Forelimb muscle (tissue), 1 donor: ENCODE measurements at places on chromosomes 4 and X. TPM values are rescaled to one million over a fixed set of nuclear protein-coding genes. Genes with fewer than 3 reads are reported as not detected.
A peak's percentile ranks its signal among the peaks of the same experiment; 100 is the strongest.

ING2 gene
- polyA plus RNA-seq: 14.2 TPM

TCP11X2 gene
- polyA plus RNA-seq: not detected

PSAPL1 gene
- polyA plus RNA-seq: not detected

TENM3 gene
- 15.3 TPM for polyA plus RNA-seq

BANK1 gene
- polyA plus RNA-seq: 0.43 TPM

HELT gene
- not detected for polyA plus RNA-seq

GDPD2 gene
- polyA plus RNA-seq: 0.56 TPM

DNA sequence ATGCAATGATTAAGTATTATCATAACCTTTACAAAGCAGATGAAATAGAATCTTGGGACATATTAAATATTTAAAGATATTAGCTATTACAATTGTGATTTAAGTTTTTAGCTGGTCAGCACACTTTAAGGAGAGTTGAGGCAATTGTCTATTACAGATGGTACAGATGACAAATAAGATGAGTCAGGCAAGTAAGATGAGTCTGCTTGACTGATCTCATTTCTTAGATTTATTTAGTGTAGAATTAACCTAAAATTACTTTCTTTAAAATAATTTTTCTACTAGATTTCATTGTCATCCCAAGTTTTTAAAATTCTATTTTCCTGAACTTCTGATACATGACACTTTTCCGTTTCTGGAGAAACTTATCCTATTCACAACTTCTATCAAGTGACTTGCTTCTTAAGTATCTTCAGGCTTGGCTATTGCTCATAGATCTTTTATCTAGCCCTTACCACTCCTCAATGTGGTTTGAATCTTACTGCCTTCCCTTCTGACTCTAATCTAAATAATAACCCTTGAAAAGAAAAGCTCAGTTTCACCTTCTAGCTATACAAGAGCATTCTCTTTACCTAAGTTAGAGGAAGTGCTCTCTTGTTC, 32.9 kb downstream of the CXCL1 start:
- DNase-seq: no peak

DNA sequence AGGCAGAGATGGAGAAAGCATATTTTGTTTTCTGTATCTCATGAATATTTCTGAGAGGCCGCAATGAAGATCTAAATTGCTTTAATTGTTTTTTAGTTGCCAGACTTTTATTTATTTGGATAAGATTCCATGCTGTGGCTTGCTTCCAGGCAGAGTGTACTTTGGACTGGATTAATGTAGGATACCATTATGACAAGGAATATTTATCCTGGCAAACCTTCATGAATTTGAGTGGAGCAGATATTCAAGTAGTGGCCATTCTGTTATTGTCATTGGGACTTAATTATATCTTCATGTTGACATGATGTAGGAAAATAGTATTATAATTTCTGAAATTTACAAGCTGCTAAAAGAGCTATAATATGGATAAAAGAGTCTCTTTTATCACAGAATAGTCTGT, 182.9 kb downstream of the C4orf33 start:
- DNase-seq: no peak

DNA sequence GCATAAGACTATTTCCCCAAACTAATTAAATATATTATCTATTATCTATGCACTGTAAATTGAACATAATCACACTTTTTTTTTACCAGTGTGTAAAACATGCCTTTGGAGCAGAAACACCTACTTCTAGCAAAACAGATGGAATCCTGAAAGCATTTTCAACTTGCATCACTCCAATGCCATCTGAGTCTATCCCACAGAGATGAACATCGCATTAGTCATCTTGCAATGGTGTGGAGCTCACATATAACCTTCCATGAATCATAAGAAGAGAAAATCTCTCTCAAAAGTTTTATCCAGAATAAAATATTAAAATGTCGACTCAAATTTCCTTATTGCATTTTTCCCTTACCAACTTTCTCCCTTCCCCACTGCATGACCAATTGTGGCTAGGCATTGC, 406.7 kb upstream of the ACTRT1 start:
- no peak for DNase-seq

DNA sequence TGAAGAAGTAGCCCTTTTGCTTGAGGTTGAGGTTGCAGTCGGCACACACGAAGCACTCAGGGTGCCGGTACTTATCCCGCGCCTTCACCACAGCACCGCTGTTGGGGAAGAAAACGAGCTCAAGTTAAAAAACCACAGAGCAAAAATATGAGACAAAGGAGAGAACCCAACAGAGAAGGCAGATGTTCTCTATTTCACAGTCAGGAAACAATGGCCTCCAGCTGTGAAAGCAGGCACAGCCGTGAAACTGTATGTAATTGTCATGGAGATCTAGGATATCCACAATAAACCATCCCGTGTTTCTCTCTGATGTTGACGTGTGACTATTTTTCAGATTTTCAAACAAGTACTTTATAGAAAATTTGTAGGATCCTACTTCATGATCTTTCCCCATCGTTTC, 30.9 kb upstream of the CCDC110 start:
- no peak for DNase-seq

GRCh38 chrX:121987163-121987562, 939.8 kb downstream of the GLUD2 start:
- no peak for DNase-seq

DNA sequence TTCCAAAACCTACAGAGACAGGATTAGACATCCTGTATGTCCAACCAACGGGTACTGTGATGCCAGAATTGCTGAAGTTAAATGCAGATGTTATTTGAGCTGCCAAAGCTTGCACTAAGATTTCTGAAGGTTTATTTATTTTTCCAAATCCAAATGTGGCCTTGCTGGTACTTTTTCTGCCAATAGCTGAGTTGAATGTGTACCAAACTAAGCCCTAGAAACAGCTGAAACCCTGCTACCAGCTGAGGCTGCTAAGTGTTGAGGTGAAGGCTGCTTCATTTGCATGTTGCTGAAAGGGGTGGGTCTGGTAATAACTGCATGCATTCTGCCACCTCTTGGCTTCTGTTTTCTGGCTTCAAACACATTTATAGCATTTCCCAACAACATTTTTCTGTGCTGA, 366.5 kb downstream of the FAT4 start:
- DNase-seq: no peak

DNA sequence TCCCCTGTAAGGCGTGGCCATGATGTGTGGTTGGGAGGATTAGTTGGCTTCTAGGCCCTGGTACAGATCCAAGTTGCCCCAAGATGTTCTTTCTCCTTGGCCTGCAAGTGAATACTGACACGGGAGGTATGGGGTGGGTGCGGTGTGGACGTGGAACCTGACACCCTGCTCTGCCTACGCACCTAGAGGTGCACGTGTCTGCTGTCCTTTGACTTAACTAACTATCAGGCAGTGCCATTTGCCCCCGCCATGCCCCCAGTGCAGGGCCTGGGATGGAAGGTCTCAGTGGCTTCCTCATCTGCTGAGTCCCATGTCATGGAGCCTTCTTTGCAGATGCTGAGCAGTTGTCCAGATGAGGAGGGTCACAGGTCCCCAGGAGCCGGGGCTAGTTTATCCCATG, 90.8 kb downstream of the PSAPL1 start:
- DNase-seq: no peak

- peak; percentile 8 for DNase-seq
These were observed 642.3 kb upstream of the BOD1L1 start for GRCh38 chr4:14269824-14270223.

GRCh38 chr4:83436680-83437079, 18.9 kb downstream of the HELQ start:
- DNase-seq: no peak

GRCh38 chr4:56976283-56976836, 1.0 kb downstream of the NOA1 start:
- DNase-seq: no peak

GRCh38 chr4:181870326-181870725, 372.9 kb upstream of the TENM3 start:
- DNase-seq: no peak

DNA sequence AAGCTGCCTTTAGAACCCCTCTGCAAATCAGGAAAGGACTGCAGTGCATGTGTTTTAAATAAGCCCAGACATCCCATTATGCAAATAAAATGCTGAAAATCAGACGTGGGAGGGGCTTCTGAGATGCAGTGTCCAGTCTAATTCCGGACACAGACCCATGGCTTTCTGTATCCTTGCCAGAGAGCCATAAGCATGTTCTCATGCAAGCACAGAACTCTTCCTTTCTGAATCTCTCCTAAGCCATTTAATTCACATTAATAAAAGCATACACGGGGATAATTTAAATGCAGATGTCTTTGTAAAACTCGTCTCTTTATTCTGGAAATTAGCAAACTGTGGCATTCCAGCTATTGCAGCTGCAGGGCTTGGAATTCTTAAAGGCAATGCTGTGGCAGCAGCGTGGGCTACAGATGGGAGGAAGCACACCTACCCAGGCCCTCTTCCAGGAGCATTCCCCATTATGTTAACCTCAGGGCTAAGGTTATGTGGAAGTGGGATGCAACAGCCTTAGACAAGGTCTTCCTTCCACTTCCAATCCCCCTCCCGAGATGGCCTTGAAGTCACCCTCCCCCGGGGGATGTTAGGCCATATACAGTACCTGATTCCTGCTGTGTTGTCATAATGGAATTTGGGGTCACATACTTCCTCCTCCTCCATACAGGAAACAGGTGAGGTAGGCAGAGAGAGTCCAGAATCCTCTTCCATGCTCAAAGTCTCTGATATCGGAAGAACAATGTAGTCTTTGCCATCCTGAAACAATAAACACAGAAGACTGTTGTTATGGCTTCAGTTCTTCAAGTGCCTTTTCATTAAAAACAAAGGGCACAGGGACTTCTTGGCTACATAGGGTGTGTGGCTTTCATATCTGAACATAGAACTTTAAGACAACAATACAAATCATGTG, 38.1 kb downstream of the KDR start:
- peak; percentile 68 for DNase-seq

DNA sequence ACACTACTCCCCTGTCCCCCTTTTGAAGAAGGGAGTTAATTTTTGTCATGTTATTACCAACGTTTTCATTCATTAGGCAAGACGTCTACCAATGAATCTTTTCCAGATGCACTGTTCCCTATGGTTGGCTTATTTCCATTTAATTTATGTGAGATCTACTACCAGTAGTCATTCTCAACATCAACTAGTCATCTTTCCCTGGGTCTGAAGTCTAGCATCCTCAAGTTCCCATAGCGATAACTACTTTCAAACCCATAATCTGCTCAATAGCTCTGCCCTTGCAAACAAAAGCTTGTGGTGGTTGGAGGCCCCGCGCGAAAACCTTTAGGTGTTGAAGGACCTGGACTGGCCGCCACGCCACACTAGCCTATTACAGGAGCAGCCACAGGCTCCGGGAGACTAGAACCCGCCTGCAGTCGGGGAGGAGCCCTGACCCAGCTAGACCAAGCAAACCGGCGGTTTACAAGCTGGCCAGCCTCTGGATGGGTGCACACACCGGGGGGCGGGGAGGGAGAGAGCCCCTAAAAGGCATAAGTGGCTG, 746 bp downstream of the PPAT start:
- no peak for DNase-seq

DNA sequence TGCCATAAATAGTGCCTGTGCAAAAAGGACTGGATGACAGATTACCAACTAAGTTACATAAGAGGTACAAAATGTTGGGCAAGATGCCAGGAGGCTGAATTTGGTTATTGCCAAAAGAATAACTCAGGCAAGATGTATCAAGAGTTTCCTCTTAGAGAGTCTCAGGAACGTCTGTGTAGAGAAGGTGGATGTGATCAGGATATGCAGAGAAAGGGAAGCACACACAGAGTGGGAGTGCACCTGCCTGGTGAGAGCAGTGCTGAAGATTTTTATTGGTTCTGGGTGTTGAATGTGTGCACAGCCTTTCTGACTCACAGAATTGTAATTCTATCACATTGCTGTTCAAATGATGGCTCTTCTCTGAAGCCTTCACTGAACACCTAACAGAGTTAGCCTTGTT, 156.8 kb upstream of the HS3ST1 start:
- DNase-seq: no peak
